Activated naive CD8-positive, alpha-beta T cell treated with anti-CD3 and anti-CD28 coated beads, Interleukin-2, amount 50 U/mL, for 16 hours (primary cell): ENCODE measurements at places on chromosomes 12 and 14.

- DNase-seq: no peak
Measured at GRCh38 chr14:94494085-94494484, 15.2 kb downstream of the SERPINA12 start.

DNA sequence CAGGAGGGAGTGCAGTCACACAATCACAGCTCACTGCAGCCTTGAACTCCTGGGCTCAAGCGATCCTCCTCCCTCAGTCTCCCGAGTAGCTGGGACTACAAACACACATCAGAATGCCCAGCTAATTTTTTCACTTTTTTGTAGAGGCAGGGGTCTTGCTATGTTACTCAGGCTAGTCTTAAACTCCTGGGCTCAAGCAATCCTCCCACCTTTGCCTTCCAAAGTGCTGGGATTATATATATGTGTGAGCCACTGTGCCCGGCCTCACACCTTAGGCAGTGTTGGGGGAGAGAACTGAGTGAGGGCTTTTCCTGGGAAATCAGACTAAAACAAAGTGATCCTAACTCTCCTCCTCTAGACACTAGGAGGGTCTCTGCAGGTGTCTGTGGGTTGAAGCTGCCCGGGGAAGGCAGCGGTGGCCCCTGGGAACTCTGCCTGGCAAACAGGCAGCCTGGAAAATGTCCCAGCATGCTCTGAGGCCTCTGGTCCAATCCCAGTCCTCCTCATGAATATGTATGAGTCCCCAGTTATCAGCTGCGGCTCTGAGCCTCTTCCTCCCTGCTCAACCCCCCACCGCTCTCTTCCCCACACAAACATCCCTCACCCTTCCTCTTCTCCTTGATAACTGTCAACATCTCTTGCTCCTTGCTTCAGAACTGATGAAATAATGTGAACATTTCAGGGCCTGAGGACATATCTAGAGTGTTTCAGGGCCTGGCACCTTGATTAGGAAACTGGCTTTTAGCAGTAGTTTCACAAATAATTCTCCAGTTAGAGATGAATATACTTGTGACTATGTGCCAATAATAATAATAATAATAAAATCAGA lies 7.9 kb upstream of the NAA25 start:
- DNase-seq: no peak

- DNase-seq: no peak
Measured at GRCh38 chr12:96073346-96074330, 38.3 kb upstream of the LTA4H start.

- no peak for DNase-seq
Measured at GRCh38 chr12:122992386-122992785, 11.9 kb downstream of the ARL6IP4 start.

GRCh38 chr12:114272071-114272470 lies 133.9 kb downstream of the TBX5 start:
- DNase-seq: no peak

- DNase-seq: no peak
Measured at GRCh38 chr12:18967814-18968213, 161.7 kb upstream of the PLEKHA5 start.

DNA sequence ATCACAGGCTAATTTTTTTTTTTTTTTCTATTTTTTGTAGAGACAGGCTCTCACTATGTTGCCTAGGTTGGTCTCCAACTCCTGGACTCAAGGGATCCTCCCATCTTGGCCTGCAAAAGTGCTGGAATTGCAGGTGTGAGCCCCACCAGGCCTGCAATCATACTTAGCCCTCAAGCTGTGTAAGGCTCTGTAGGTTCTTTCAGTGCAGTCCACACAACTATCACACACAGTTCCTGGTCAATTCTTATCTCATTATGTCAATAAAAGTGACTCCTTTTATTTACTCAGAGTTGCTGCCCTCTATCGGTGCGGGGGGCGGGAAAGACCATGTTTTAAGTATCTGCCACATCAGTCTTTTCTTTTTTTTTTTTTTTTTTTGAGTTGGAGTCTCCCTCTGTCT lies 29.0 kb downstream of the SLC2A3 start:
- DNase-seq: no peak

- no peak for DNase-seq
Measured at GRCh38 chr12:112828541-112828940, 37.0 kb downstream of the RPH3A start.

GRCh38 chr12:57872362-57872761 lies 25.8 kb upstream of the CTDSP2 start:
- DNase-seq: no peak

GRCh38 chr14:91385224-91385623 lies 32.4 kb downstream of the CCDC88C start:
- no peak for DNase-seq

DNA sequence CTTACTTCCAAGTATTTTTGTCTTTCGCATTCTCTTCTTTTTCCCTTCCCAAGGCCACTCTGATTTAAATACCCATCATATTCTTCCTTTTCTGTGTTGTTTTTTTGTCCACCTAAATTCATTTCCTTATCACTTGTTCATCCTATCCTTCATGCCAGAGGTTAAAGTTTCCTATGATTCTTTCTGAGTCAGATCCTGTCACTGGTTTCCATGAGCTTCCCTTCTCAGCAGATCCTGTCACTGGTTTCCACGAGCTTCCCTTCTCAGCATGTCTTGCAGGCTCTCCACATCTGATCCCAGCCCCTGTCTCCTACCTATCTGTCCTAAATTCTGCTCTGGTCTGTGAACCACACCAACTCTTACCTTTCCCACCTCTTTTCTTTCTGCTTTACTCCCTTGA lies 311.8 kb upstream of the RGS6 start:
- no peak for DNase-seq
